ENCODE measurements at places on chromosomes 2 and 18.
A peak's percentile ranks its signal among the peaks of the same experiment; 100 is the strongest.

GRCh38 chr18:62500174-62500573 lies 22.7 kb upstream of the ZCCHC2 start:
- no peak for DNase-seq

- DNase-seq: no peak
These were observed 43.0 kb downstream of the SERPINB7 start for GRCh38 chr18:63818212-63818611.

- DNase-seq: no peak
These were observed 180.8 kb upstream of the ATP5MC3 start for GRCh38 chr2:175362331-175362730.

- no peak for DNase-seq
These were observed 228.9 kb downstream of the ACKR3 start for GRCh38 chr2:236798491-236798890.

- peak; percentile 53 for DNase-seq
These were observed at the start of gene CYS1 for GRCh38 chr2:10079870-10080535. CYS1 (minus strand) TSS chr2:10080411; CDS start chr2:10080223, 188 bp downstream.

- DNase-seq: no peak
These were observed 61.7 kb upstream of the DAPL1 start for GRCh38 chr2:158733430-158733755.

GRCh38 chr18:10449396-10449795 lies 5.0 kb upstream of the APCDD1 start:
- no peak for DNase-seq

- DNase-seq: no peak
These were observed 49.2 kb downstream of the DNER start for GRCh38 chr2:229665158-229665557.

- DNase-seq: no peak
These were observed 108.8 kb downstream of the SLC4A3 start for GRCh38 chr2:219736209-219736608.

DNA sequence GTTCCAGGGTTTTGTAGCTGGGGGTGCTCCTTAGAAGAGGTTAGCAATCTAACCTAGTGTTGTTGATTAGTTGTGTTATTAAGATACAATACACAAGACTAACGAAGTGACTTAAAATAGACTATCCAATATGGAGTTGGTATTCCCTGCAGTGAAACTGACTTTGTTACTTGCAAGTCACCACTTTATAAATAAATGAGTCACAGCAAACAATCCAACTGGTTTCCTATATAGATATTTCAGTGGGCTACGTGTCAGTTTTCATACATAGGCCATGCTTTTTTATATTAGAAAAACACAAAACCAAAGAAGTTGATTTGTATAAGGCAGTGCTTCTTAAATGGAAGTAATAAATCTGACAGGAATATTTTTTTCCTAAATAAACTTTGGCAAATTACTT lies 274.0 kb downstream of the CAMKMT start:
- no peak for DNase-seq

GRCh38 chr2:120729406-120730399 lies 6.0 kb upstream of the GLI2 start:
- DNase-seq: peak; percentile 63

Measured in uterus (tissue), 4 donors.